ENCODE measurements at places on chromosomes 1 and 21.

DNA sequence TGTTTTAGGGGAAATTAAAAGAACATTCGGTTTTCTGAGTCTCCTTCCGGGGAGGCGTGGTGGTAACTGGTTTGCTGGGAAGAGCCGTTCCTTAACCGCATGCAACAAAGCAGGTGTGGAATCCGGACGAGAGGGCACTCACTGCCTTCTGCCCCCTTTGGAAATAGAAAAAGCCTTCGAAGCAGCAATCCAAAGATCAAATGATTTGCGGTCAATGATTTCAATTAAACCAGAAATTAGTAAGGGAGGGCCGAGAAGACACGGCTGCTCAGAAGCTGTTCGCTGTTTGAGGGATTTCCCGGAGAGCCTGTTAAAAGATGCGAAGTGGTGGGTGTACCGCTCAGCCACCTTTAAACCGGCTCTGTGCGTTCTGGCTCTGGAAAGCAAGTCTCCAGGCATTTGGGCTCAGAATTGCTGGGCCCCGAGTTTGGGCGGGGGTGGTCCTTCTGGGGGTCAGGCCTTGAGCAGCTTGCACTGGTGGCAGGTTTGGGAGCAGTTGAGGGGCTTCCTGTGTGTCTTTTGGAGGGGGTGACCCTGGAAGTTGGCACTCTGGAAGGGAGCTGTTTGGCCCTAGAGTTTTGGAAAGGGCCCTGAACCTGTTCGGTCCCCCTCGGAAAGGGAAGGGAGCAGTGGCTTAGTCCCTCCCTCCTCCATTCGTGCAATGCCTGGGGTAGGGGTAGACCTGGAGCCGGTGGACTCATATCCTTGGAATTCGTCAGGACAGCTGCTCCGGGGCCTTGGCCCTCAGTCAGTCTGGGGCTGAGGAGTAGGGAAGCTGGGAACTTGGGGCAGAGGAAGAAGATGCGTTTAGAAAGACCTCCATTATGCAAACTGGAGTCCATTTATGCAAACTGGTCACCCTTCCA, 3.1 kb downstream of the SIM2 start:
- H3K36me3 ChIP-seq = no peaks in the 10 kb centered on the region
- DNase-seq = no peak
- no peak overlapping the region for H3K4me3 ChIP-seq
- peaks cover 100% of the 10 kb centered on the region for H3K27me3 ChIP-seq
- H3K27ac ChIP-seq = no peak overlapping the region

DNA sequence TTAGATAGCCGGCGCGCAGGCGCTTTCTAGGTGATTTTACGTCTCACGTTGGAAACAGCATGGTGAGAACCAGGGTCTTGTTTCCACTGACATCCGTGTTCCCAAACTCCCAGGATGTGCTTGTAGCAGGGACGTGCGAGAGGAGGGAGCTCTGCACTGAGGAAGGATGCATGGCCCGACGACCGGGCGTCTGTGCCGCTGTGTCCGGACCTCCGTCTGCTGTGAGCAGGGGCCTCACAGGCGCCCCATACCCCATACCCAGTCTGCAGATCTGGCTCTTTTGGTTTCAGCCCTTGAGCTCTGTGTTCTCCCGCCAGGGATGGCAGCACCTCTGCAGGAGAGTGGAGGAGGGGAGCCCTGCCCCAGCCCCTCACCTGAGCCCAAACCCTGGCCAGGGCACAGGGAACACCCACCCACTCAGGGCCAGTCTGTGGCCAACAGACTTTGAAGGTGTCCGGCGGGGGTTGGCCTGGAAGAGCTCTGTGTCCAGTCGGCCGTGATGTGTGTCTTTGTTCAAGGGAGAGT, 67.2 kb upstream of the COL6A1 start:
- H3K36me3 ChIP-seq = peaks cover 13% of the 10 kb centered on the region
- H3K4me3 ChIP-seq = no peak overlapping the region
- DNase-seq = no peak
- H3K27ac ChIP-seq = no peak overlapping the region
- H3K4me1 ChIP-seq = peaks cover 7% of the 10 kb centered on the region
- H3K27me3 ChIP-seq = no peaks in the 10 kb centered on the region

DNA sequence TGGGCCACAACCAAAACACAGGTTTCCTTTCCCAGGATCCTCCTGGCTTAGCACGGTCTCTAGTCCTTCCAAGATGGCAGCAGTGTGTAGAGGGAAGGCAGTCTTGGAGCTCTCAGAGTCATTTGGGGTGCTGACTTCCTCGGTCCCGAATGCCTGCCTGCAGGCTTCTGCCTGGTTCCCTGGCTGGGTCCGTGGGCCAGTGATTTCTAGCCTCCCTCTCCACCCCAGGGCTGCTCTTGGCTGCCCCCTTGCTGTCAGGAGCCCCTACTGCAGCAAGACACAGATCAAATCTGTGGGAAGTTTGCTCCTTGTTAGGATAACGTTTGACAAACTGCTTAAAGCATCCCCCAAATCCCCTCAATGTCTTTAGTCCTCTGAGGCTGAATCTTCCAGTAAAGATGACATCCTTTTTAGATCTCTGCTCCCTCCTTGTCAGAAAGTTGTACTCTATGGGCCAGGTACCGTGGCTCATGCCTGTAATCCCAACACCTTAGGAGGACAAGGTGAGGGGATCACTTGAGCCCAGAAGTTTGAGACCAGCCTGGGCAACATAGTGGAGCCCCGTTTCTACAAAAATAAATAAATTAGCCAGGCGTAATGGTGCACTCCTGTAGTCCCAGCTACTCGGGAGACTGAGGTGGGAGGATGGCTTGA, 272.5 kb downstream of the RRAGC start:
- no peak for DNase-seq
- no peaks in the 10 kb centered on the region for H3K27me3 ChIP-seq
- no peaks in the 10 kb centered on the region for H3K36me3 ChIP-seq
- H3K4me1 ChIP-seq = no peaks in the 10 kb centered on the region

DNA sequence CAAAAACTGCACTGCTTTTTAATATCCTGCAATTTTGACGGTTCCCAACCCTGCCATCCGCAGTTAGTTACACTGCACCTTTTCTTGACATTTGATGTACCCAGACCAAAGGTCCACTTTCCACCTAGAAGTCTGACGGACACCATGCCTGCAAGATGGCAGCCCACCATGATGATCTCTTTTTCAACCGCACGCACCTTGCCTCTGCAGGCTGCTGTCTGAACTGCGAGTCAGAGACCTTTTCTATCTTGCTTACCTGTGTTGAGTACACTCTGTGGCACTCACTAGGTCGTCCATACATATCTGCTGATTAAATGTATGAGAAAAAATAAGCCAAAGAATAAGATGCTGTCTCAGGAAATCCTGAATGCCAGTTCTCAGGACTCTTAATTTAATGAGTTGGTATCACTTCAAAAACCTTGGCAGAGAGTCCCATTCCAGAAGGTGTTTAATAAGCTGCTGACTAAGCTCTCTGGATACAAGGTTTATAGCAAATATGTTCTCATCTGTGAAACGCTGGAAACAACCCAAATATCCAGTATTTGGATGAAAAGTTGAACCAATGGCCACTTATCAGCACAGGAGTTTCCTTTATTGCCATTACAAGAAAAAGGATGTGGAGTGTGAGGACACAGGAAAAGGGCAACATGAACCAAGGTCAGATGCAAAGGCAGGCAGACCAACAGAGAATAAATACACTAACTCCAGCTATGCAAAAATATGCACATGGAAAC, 37.9 kb downstream of the GNG12 start:
- H3K36me3 ChIP-seq = no peaks in the 10 kb centered on the region
- no peaks in the 10 kb centered on the region for H3K4me1 ChIP-seq
- H3K27me3 ChIP-seq = no peaks in the 10 kb centered on the region

DNA sequence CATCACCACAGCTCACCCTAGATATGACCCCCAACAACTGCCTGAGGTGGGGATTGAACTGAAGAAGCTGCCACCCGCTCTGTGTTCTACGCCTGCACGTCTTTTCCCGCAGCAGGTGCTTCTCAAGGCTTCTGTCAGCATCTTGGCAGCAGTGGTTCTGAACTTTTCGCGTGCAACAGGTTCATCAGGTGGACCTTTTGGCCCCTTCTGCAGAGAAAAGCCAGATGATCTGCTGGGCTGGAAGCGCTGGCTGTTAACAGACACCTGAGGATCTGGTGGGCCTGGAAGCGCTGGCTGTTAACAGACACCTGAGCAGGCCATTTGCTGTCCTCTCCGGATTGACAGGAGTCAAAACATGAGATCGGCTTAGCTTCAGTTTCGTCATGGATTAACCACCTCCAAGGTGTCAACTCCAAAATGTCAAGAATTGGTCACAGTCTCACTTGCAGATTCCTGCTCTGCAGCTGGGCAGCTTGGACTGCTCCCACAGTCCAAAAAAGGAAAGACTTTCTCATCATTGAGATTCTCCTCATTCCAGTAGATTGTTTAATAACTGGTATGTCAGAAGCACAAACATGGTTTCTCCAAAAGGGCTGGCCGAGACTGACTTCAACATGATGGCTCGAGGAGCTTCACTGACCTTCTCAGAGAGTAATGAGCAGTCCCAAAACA, 4.7 kb downstream of the C1orf174 start:
- no peaks in the 10 kb centered on the region for H3K27me3 ChIP-seq
- no peak overlapping the region for H3K4me3 ChIP-seq

- H3K27ac ChIP-seq = no peak overlapping the region
- DNase-seq = no peak
- no peaks in the 10 kb centered on the region for H3K36me3 ChIP-seq
- H3K4me1 ChIP-seq = no peaks in the 10 kb centered on the region
Measured at GRCh38 chr1:233665575-233666270, 51.8 kb downstream of the KCNK1 start.

GRCh38 chr1:113088972-113089371, 16.0 kb downstream of the LRIG2 start:
- H3K27me3 ChIP-seq = no peaks in the 10 kb centered on the region
- no peak overlapping the region for H3K27ac ChIP-seq
- no peaks in the 10 kb centered on the region for H3K36me3 ChIP-seq
- DNase-seq = no peak
- H3K4me1 ChIP-seq = no peaks in the 10 kb centered on the region

All from thymus (tissue), 14 donors.